ENCODE measurements at places on chromosomes 3 and 15. TPM values are rescaled to one million over a fixed set of nuclear protein-coding genes. Genes with fewer than 3 reads are reported as not detected.

The TIPARP gene
- 11.5 TPM for polyA plus RNA-seq

The ACTC1 gene
- polyA plus RNA-seq = 2.8 TPM

DNA sequence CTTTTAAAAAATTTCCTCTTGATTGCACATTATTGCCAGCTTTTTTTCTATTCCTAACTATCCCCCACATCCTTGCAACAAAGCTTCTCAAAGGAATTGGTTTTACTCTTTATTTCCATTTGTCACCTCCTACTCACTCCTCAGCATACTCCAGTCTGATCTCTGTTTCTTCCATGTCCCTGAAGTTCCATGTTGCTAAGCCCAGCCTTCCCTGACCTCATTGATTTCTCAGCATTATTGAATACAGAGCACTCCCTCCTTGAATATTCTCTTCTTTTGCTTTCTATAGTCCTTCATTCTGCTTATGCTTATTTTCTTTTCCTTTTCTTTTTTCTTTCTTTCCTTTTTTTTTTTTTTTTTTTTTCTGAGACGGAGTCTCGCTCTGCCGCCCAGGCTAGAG, 10.7 kb downstream of the ARID3B start:
- DNase-seq = no peak

GRCh38 chr3:52892625-52893311, 4.6 kb downstream of the STIMATE start:
- no peak for DNase-seq

- DNase-seq = no peak
These were observed 1.7 kb downstream of the DTWD1 start for GRCh38 chr15:49622561-49622960.

GRCh38 chr3:167653760-167654159, at the start of gene WDR49:
WDR49 (minus strand) TSS chr3:167653942; CDS start chr3:167653425, 517 bp downstream.
- DNase-seq = no peak

The ARRDC4 gene
- polyA plus RNA-seq = 4.0 TPM

The SIDT1 gene
- not detected for polyA plus RNA-seq

The RTP1 gene
- polyA plus RNA-seq = not detected

DNA sequence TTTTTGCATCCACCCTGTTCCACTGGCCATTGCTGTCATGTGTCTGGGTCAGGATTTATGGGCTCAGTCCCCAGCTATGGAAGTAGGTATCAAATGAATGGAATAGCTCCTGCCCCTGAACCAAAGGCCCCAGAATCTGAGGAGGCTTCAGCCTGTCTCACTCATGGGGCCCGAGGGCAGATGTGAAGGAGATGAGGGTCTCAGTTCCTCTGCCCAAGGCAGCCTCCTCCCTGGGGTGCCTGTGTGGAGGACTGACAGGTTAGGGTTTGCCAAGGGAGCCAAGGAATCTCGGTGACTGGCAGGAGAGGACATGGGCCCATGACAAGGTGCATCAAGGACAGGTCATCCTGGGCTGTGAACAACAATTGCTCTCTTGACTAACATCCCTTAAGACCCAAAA, 70.4 kb downstream of the CPN2 start:
- DNase-seq = no peak

GRCh38 chr3:191958980-191959671, 498.2 kb downstream of the PYDC2 start:
- DNase-seq = no peak

GRCh38 chr3:33789183-33789954, 9.1 kb upstream of the PDCD6IP start:
- no peak for DNase-seq

The ANKRD63 gene
- not detected for polyA plus RNA-seq

DNA sequence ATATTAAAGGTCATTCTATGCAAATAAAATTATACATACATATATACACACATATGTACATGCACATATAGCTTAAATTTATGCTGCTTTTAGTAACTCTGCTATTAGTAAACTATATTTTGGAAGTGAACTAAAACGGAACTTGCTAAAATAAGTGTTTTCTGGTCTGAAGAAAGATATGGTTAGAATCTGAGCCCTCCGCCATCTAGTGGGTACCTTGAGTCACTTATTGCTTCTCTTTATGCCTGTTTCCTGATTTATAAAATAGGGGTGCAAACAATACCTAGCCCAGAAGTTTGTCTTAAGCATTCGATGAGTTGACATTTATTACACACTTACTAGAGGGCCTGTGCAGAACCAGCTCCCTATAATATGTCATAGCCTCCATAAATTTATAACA, 255.7 kb downstream of the CNTN6 start:
- no peak for DNase-seq

DNA sequence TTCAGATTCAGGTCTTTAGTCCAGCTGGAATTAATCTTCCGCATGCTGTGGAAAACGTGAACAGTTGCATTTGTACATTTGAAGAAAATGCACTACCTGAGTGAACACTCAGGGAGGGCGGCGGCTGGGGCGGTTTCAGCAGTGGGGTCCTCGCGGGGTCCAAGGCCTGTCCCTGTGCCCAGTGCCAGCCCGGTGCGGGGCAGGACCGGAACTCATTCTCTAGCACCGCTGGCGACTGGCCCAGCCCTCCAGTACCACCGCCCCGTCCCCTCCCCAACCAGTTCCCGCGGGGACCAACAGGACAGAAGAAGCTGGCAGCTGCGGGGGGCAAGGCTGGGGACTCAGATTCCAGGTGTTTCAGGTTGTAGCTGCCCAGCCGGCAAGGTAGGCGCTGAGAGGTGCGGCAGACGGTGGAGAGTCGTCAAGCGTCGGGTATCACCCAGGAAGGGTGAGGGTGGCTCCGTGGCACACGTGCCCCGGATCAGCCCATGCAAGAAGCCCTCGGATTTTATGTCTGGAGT, 72.2 kb upstream of the ARNT2 start:
- DNase-seq = no peak

DNA sequence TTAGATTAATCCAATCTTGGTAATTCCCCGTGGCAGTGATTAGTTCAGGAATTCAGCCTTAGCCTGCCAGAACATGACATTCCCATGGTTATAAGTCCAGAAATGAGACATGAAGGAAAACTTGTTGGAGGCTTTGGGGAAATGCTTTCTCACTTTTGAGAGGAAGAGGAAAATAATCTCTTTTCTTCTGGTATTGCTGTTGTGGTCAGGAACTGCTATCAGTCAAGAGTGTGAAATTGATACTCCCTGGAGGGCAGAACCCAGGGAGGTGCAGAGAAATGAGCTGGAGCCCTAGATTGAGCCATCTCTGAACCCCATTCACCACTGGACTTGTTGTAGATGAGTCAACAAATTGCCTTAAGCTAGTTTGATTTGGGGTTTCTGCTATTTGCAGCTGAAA, 38.6 kb upstream of the APH1B start:
- DNase-seq = peak; percentile 78

DNA sequence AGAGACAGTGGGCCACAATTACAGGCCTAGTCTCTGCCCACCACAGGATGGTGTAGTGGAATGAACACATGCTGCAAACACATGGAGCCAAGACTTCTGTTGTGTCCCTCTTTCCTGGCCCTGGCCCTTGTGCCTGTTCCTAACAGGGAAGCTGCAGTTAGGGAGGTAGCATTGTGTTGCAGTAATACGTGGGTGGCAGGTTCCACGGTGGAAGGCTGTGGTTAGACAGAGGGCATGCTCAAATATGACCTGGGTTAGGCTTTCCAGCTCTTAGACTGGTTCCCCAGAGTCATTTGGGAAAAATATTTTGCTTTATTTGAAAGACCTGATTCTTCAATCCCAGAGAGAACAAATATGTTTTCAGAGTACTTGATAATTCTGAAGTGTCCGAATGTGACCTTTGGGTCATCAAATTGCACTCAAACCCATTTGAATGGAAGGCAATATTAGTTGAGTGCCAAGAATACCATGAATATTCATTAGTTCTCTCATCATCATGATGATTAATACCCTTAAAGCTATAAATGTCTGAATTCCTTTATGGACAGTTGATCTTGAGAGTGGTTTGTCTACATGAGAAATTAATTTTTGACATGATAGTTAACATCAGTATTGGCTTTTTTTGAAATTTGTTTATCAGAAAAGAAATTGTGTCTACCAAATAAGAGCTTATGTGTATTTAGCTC, 28.5 kb downstream of the PLAAT1 start:
- no peak for DNase-seq

DNA sequence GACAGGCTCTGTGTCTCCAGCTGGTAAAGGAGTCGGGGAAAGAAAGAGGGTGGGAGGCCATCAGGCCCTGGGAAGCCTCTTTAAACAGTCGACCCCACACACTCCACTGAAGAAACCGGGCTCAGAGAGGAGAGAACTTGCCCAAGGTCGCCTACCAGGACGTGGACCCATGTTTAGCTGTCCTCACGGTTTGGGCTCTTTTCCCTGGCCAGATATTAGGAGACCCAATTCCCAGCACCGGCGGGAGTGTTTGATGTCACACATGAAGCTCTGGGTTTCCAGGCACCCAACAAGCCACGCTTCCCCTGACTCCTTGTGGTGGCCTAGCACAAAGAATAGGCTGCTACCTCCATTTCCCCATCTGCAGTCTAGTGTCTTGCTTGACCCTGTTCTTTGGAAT, 52.2 kb upstream of the GRIP2 start:
- no peak for DNase-seq

DNA sequence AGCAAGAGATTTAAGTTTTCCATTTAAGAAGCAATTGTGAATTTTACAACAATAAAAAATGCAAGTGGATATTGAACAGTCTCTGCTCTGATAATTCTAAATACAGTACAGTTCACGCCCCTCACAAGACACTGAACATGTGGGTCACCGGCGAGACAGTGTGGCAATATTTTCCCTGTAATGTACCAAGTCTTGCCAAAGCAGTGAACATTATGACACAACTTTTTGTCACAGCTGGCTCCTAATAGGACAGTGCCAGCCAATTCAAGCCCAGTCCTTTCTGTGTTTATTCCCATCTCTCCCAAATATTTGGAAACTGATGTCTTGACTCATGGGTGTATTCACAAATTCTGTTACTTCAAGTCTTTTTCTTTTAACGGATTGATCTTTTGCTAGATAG, 62.3 kb downstream of the PPARG start:
- DNase-seq = no peak

DNA sequence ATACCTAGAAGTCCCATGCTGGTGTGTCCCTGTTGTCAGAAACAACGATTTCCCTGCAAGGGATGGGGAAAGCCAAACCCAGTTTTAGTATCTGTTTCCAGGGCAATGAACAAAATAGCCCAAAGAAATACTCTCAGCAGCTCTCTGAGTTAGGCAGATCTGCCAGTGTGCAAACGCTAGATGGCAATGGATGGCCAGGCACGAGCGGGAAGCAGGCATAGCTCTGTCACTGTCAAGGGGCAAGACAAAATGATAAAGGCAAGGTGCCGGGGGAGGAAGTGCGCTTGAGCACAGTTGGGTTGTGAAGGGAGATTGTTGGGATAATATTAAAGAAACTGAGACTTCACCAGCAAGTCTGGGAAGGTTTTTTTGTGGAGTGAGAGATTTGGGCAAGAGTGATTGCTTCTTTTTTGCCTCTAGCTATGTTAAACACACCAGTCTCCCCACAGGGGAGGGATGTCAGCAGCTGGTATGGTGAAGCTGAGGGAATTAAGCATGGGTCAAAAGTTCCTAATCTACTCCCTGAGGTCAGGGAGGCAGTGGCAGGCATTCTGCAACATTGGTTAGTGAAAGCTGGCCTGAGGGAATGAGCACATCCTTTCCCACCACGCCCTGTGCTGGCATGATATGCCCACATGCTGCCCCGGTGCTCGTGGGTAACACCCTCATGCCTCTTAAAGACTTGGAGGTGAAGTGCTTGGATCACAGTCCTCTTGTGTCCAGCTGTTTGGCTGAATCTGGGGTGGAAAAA, 117.5 kb downstream of the PDCD6IP start:
- peak; percentile 28 for DNase-seq

GRCh38 chr3:150106740-150107428, 136.2 kb upstream of the PFN2 start:
- DNase-seq = peak; percentile 91

GRCh38 chr15:90209591-90209990, 8.5 kb downstream of the SEMA4B start:
- no peak for DNase-seq

- DNase-seq = peak; percentile 74
These were observed 1036.6 kb downstream of the IGSF11 start for GRCh38 chr3:117998071-117998470.

DNA sequence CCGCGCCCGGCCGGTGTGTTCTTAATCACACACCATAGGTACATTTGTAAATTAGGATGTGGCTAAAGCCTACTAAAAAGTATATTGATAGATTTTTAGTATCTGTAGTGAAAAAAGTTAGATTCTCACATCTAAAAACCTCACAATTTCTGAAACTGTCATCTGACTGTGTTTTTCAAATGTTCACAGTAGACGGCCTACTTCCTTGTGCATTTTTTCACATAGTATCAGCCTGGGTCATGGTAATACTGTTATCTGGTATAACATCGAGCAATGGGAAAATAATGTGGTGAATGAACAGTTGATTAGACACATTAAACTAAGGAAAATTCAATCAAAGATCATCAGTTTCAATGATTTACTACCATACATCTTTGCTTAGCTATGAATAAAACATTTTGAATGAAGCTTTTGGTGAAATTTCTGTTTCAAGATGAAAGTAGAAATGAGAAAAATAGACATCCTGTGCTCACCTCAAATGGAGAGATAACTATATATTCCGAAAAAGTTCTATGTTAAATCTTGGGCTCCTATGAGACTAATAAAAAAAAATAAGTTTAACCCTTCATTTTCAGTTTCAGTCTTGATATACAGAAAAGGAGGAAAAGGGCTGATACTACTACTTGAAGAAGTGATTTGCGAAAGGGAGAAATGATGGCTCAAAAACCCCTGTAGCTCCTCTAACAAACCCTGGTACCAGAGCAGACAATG, 262.7 kb downstream of the ZBTB20 start:
- DNase-seq = no peak

The MKRN3 gene
- polyA plus RNA-seq = 0.17 TPM

The CEP19 gene
- polyA plus RNA-seq = 1.4 TPM

- peak; percentile 60 for DNase-seq
These were observed 44.9 kb downstream of the GJD2 start for GRCh38 chr15:34709866-34710265.

DNA sequence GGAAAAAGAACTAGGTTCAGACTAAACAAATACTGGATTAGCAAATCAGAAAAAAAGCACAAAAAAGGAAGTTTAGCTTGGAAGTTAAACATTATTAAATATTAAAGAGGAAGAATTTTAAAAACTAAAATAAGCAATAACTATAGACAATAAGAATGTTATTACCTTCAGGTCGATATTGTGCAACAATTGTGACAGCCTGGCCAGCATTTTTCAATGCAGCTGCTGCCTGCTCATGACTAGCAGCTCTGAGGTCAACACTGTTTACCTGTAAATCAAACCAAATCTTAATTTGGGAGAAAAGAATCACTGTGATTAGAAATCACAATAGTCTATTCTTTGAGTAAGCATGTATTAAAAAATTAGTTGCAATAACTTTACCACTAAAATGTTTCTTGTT, 75.1 kb upstream of the MELTF start:
- DNase-seq = peak; percentile 9

The CHST2 gene
- 1.4 TPM for polyA plus RNA-seq

Measured in IMR-90 (cell line).